ENCODE measurements at places on chromosomes 2 and 18.
A peak's percentile ranks its signal among the peaks of the same experiment; 100 is the strongest.

GRCh38 chr2:21332993-21333625 is 209.3 kb downstream of the TDRD15 start:
- no peak for DNase-seq

DNA sequence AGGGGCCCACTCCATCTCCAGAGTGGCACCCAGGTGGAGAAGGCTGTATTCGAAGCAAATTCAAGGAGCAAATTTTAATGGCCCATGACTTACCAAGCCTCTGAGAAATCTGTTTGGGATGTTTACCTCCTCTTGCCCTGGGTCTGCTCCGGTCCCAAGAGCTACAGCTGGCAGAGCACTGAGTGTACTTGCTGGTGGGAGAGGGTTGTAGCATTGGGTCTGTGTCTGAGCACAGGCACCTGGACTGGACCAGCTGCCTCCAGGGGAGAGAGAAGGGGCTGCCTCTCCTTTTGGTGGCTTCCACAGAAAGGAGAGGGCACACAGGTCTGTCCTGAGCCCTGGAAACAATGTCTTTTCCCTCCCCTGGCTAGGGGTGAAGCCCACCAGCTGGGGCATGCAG is 9.8 kb downstream of the EN1 start:
- no peak for DNase-seq

DNA sequence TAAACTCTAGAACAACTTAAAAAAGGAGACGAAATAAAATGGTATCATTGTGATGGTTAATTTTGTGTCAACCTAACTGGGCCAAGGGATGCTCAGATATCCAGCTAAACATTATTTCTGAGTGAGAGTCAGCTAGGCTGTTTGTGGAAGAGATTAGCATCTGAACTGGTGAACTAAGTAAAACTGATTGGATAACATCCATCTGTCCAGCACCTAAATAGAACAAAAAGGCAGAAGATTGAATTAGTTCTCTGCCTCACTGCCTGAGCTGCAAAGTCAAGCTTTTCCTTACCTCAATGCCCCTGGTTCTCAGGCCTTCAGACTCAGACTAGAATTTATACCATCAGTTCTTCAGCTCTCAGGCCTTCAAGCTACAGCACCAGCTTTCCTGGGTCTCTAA is 30.0 kb downstream of the PPP3R1 start:
- no peak for DNase-seq

DNA sequence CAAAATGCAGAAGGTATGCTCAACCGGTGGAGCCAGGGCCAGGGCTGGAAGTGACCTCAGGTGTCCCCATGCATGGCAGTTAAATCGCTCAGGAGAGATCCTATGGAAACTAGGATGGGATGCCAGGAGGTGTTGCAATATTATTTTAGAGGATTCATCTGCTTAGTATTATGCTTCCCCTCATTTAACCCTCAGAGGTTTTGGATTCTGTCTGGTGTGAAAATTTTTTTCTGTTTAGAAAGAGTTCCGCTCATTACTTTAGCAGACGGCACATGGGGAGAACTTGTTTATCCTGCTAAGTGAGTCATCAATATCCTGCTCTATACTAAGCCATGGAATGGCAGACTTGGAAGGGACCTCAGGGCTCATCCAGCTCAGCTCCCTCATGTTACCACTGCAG is 42.5 kb downstream of the TRIB2 start:
- DNase-seq, result peak; percentile 87

DNA sequence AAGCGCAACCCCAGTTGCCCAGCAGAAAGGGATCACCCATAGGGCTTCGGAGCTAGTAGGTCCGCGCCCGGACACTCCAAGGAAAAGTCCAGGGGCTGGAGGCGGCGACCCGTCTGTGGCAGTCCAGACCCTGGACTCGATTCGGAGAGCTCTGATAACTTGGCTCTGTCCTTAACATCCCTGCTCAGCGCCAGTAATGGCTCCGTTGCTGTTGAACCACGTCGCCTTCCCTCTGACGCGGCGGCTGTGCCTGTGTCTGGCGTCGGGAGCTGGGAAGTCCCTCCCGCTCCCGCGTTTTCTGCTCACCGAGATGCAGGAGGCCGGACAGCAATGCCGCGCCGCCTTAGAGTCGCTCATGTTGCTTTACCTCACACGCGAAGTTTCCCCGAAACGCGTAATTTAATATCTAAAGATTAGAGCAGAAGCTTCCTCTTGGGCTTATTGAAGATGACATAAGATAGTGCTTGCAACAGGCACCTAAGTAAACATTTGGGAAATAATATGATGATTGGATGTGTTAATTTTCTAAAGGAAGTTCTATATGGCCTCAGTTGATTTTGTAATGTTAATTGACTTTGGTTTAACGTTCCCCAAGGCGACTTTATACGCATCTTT is 1.3 kb upstream of the ZBTB14 start:
- peak; percentile 89 for DNase-seq

DNA sequence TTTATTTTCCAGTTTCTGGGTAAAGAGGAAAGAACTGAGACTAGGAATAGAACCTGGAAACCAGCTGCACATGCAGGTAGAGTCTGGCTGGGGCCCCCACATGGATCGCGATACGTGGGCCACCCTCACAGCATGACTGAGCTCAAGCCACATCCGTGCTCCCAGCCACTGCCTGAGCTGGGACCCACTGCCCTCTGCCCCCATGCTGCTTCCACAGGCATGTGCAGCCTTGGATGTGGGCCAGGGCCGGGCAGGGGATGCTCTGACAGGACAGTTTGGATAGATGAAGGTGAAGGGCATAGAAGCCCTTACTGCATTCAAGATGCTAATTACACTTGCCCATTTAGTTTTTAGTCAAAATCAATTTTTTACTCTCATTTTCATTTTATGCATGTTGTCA is 321.2 kb downstream of the DCDC2C start:
- DNase-seq, result no peak

GRCh38 chr2:206163251-206163880 is 3.7 kb downstream of the EEF1B2 start:
- DNase-seq, result no peak

- DNase-seq, result no peak
Observed at GRCh38 chr2:152343426-152343825, 8.5 kb downstream of the FMNL2 start.

- DNase-seq, result no peak
Observed at GRCh38 chr2:175687465-175687864, 314.6 kb downstream of the LNPK start.

- no peak for DNase-seq
Observed at GRCh38 chr18:49610022-49610445, 48.2 kb downstream of the LIPG start.

DNA sequence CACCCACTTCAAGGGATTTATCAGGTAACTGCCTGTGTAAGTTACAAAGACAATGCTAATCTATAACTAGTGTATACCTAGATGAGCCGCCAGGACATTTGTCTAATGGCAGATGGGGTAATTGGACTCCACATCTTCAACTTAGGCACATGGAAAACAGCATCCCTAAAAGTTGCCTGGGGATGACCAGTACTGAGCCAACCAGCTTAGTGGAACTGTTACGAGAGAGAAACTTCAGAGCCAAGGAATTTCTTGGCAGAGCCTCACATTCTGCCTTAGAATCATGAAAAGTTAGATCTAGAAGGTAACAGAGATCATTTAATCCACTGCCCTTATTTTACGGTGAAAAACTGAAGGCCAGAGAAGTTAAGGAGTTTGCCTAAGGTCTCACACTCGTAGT is 15.5 kb upstream of the CLASP1 start:
- DNase-seq, result no peak

GRCh38 chr18:22839340-22839821 is 93.7 kb upstream of the RBBP8 start:
- DNase-seq, result no peak

DNA sequence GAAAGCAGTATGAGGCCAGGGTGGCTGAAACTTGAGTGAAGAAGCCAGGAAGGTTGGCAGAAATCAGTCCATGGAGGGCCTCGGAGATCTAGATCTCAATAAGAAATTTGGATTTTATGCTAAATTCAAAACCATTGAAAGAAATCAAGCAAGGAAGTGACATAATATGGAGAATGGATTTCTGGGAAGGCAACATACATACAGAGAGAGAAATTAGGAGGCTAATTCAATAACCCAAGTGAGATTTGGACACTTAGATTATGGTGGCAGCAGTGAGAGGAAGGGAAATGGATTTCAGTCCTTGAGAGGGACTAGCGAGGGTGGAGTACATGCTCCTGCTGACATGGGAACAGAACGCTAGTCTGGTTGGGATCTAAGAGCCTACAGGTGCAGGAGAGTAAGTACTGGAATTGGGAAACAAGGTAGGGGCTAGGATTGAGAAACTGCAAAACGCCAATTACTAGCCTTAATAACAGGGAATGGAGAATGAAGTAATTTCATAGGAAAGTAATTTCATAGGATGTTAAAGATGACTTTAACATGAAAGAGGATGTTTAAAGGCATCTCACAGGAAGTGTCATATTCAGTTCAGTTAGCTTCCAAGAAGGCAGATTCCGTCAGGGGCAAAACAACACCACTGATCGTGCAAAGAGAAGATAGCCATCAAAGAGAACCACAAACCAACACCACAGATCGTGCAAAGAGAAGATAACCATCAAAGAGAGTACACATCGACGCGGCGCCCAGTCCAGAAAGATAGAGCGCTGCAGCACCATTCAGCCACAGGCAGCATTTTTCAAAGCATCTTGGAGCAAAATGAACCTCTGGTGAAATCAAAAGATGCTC is 27.2 kb downstream of the CDKL4 start:
- DNase-seq, result no peak

DNA sequence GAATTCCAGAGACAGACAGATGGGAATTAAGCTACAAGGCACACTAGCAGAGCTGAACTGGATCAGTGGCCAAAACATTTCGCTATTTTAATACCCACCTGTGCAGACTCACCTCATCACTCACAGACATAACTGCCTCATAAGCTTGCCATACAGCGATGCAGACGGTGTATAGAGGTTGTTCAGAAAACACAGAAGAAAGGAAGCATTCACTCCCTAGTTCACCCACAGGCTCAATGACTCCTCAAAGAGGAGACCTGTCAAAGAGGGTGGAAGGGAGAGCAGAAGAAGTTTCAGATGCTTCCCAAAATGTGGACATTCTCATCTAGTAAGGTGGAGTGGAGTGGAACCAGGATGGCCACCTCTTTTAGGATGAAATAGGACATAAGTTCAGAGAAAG is 81.7 kb upstream of the SPHKAP start:
- DNase-seq, result no peak

GRCh38 chr2:205352094-205352493 is 330.2 kb upstream of the NRP2 start:
- DNase-seq, result no peak

- no peak for DNase-seq
Observed at GRCh38 chr2:223952280-223952968, 4.8 kb upstream of the MRPL44 start.

DNA sequence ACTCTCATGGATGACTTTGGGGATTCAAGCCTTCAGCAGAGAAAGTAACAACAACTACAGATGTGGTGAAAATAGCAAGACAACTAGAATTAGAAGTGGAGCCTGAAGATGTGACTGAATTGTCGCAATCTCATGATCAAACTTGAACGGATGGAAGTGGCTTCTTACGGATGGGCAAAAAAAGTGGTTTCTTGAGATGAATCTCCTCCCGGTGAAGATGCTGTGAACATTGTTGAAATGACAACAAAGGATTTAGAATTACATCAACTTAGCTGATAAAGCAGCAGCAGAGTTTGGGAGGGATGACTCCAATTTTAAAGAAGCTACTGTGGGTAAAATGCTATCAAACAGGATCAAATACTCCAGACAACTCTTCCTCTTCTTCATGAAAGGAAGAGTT is 43.1 kb downstream of the AAK1 start:
- no peak for DNase-seq

DNA sequence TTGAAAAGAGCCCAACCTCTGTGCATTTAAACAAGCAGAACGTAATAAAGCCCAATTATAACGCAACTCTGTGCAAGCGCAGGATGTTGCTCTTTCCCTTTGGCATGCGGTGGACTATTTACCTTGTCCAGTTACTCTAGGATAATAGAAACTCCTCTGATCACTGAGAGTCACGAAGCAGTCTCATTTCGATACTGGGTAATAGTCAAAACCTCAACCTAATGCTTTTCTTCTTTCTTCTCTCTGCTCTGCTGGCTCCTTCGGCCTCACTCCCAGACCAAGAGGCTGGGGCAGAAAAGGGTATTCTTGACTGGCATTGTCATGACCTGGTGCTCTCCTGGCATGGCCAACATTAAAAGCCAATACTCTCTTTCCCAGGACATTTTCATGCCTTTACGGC is 89.7 kb upstream of the GCFC2 start:
- no peak for DNase-seq

GRCh38 chr2:65103013-65103715 is 26.7 kb downstream of the RAB1A start:
- no peak for DNase-seq

- DNase-seq, result no peak
Observed at GRCh38 chr2:129761569-129762021, 217.9 kb upstream of the RAB6C start.

GRCh38 chr2:163708265-163708664 is 27.5 kb downstream of the FIGN start:
- no peak for DNase-seq

GRCh38 chr2:167651406-167652151 is 595.8 kb downstream of the STK39 start:
- no peak for DNase-seq

DNA sequence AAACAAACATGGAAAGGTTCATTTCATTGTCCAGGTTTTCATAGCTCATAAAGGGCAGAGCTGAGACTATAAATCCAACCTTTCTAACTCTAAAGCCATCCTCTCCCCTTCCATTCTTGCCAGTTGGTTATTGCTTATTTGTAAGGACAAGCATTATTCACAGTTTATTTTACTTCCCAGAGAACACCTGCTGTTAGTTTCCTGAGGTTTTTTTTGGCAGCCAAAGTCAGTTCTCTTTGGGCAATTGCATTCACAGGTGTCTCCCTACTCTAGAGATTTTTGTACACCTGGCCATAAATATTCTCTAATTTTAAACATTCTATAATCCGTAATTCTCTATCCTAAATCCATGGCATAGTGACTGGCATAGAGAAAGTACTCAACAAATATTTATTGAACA is 87.3 kb upstream of the SPHKAP start:
- no peak for DNase-seq

GRCh38 chr2:38315707-38316333 is 61.3 kb downstream of the ATL2 start:
- DNase-seq, result peak; percentile 55

- DNase-seq, result no peak
Observed at GRCh38 chr18:58495634-58496033, 133.3 kb downstream of the ALPK2 start.

DNA sequence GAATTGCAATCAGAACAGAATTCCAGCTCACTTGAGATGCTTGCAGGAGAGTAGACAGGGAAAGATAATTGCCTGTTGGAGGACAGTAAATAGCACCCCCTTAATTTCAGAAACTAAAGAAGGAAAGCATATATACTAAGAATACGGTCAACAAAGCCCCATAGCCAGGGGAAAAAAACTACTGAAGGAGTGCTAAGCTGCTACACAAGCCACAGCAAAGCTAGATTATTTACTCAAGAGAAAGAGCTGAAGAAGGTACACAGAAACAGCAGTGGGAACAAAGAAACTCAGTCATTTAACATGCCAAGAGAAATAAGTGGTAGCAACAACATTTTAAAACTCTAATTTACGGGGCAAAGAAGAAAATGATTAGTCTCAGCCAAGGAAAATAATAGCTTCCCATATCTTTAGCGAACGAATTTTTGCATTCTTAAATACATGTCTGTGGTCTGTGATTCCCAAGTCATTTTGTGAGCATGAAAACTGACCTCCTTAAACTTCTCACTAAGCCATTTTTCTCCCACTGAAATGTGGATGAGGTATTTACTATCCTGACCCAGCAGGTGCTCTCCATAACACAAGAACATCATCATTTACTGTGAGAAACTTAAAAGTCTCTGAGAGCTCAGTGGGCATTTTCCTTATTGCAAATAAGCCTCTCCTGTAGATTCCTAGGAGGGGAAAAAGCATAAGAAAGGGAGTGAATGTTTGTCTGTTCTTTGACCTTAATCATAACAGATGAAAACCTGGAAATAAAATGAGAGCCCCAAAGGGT is 196.0 kb downstream of the PAX3 start:
- DNase-seq, result no peak
